ENCODE measurements at places on chromosomes 12 and 14.

DNA sequence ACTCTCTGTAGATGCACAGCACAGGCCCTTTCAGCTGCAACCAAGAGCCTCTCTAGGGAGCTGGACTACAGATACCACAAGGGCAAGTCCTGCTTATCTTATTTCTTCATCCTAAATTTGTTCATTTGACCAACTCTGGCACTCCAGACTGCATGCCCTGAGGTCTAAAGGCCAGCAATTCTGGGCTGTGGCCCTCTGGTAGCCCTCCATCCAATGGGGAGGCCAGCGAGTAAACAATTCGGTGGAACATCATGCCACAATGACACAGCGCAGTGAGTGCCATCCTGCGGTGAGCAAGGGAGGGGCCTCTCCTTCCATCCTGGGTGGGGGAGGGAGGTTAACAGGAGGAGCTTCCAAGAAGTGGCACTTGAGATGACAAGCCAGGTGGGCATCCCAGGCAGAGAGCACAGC is 652 bp upstream of the SELPLG start:
- DNase-seq = no peak

GRCh38 chr12:82817368-82817767 is 130.7 kb downstream of the TMTC2 start:
- no peak for DNase-seq

- no peak for DNase-seq
Observed at GRCh38 chr12:24038211-24038997, 88.9 kb upstream of the SOX5 start.

DNA sequence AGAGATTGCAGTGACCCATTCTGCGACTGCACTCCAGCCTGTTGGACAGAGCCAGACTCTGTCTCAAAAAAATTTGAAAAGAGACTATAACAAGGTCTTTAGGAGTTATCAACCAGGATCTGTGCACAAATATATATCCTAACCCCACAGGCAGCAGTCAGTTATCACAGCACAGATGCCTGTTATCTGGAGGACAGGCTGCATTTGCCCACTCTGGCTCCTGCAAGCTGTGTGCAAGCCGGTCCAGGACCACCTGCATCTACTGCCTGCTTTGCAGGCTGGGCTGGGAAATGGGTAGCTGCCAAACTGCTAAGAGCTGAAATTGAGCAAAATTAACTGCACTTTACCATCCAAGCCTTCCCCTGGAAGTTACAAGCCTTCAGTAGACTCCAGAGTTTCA is 21.4 kb upstream of the RCOR1 start:
- DNase-seq = no peak

- peak; percentile 73 for DNase-seq
Observed at GRCh38 chr14:68824517-68825347, 31.9 kb upstream of the ZFP36L1 start.

- DNase-seq = no peak
Observed at GRCh38 chr14:84361476-84361875, 1168.5 kb upstream of the FLRT2 start.

DNA sequence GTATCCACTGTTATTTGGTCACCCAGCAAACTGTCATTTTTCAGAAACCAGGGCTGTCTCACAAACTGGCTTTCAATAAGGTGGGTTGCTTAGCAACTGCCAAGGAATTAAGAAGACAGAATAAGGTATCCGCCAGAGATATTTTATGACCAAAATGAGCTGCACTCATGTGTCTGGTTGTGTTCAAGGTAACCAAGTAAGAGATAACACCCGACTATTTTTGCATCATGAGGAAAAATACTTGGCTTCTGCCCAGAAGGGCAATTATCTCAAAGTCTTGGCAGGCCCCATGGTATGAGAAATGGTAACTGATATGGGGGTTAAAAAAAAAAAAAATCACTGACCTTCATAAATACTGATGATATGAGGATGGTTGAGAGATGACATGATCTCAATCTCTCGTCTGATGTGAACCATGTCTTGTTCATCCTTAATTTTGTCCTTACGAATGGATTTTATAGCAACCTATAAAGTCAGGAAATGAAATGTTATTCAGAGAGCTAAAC is 32.6 kb downstream of the NUAK1 start:
- peak; percentile 55 for DNase-seq
